ENCODE measurements at places on chromosomes 13 and 19. TPM values are rescaled to one million over a fixed set of nuclear protein-coding genes. Genes with fewer than 3 reads are reported as not detected.

GRCh38 chr13:112226320-112227002, 149.7 kb upstream of the SPACA7 start:
- no peak for DNase-seq

DNA sequence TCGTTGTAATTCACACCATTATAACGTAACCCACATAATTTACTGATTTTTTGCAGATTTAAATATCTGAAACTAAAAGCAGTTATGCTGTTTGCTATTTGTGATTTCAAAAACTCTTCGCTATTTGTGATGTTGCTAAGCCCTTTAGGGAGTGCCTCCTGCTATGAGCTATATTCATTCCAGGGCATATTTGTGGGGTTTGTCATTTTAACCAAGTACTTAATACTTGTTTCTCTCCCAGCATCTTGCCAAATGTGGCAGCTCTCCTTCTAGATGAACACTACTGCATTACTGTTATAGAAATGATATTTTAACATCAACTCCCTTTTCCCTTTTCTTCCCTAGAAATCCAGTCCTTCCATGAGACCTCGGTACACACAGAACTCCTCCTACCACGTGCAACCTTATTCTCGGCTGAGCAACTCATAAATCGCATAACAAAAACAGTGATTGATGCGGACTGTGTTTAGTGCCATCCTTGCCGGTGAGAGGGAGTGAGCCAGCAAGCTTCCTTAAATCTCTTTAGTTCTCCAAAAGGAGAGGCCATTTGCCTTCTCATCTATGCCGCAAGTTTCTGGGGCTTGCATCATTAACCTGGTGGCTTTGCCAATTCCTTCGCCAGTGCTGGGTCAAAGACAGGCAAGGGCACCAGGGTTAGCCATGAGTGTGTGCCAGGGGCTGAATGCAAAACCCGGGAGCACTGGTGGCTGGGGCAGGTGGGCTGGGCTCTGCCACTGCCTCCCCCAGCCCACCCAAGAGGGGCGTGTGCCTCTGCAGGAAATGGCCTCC, 33.4 kb downstream of the RFX2 start:
- no peak for DNase-seq

DNA sequence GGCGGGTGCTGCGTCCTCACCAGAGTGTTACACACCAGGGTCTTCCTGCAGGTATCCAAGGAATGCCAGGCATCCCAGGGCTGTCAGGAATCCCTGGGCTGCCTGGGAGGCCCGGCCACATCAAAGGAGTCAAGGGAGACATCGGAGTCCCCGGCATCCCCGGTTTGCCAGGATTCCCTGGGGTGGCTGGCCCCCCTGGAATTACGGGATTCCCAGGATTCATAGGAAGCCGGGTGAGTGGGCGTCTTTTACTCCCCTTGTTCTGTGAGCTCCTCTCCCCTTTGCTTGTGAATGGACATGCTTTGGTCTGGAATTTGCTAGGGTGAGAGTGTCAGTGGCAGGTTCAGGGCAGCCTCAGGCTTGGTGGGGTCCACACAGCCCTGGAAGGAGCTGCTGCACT, 75.9 kb downstream of the RAB20 start:
- no peak for DNase-seq

DNA sequence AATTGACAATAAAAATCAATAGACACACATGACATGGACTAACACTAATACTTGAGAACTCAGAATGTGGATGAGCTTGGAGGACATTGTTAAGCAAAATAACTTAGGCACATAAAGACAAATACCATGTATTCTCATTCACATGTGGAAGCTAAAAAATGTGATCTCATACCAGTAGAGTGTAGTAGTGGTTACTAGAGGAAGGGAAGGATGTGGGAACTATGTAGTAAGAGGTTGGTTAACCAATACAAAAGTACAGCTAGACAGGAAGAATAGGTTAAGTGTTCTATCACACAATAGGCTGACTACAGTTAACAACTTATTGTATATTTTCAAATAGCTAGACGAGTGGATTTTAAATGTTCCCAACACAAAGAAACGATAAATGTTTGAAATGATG, 415.8 kb upstream of the KLF12 start:
- no peak for DNase-seq

- no peak for DNase-seq
Measured at GRCh38 chr13:41505209-41505835, 48.0 kb downstream of the RGCC start.

- DNase-seq, result no peak
Measured at GRCh38 chr13:114313061-114313860, 1.0 kb upstream of the CHAMP1 start.

GRCh38 chr19:35195830-35196229, 32.7 kb downstream of the FAM187B start:
- no peak for DNase-seq

DNA sequence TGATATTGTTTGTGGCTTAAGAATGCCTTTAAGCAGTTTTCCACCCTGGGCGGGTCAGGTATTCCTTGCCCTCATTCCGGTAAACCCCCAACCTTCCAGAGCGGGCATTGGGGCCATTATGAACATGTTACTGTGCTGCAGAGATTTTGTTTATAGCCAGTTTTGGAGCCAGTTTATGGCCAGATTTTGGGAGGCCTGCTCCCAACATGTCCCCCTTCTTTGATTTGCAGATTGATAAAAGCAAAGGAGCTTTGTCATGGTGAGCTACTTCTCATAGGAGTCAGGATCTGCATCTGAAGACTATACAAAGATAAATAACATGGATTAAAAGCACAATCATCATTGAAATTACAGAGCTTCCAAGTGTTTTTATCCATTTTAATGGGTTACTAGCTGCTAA, 36.9 kb upstream of the ZNF562 start:
- no peak for DNase-seq

DNA sequence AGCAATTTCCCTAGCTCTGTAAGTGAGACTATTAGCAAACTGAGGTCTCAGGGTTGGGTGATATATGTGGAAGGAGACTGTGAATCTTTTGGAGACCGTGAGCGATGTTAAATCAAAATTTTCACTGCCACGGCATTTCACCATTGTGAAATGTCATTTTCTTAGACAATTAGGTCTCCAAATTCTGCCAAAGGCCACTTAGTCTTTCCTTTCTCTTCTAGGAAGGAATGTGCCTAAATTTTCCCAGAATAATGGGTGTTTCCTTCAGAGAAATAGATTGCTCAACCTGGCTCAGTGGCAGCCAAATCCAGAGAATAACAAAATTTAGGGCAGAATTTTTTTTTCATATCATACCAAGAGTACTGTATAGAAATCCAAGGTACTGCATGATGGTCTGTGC, 64.5 kb upstream of the SCEL start:
- no peak for DNase-seq

DNA sequence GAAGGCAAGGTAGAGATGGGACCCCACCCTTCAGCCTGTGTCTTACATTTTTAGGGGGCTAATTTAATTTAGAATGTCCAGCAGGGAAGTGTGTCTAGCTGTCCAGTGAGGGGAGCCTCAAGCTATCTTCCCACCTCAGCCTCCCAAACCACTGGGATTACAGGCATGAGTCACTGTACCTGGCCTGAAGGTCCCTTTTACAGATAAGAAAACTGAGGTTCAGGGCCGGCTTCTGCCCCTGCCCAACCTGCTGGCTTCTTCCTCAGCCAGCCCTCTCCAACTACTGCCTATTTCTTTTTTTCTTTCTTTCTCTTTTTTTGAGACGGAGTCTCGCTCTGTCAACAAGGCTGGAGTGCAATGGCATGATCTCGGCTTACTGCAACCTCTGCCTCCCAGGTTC, 19.4 kb upstream of the HOMER3 start:
- no peak for DNase-seq

GRCh38 chr13:41720839-41721561, 239.9 kb downstream of the VWA8 start:
- DNase-seq, result no peak

DNA sequence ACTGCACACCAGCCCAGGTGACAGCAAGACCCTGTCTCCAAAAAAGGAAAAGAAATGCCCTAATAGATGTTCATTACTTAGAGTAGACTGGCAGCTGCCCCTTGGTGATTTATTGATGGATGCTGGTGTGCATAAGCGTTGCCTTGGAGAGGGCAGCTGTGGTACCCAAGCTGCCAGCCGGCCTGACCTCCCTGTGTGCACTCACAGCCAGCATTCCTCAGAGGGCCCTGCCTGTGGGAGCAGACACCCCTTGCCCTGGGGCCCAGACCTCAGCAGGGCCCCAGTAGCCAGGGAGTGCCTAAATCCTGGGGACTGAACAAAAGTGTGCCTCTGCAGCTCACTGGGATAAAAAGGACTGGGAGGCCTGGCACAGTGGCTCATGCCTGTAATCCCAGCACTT, 7.8 kb upstream of the ACTN4 start:
- no peak for DNase-seq

DNA sequence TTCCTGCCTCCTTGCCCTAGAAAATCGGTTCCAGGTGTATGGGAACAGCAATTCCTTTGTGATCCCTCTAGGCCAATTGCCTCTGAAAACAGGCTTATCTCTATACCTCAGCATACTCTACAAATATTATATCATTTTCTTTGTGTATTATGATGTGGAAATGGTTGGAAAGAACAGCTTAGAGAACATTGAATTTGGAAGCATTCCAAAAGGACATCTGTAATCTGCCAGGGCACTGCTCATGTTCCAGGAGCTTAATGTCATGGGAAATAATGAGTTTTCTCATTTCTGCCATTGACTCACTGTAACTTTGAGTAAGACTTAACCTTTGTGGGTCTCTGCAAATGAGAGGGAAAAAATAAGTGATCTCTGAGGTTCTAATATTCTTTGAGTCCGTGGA, 147.3 kb downstream of the UFM1 start:
- no peak for DNase-seq

DNA sequence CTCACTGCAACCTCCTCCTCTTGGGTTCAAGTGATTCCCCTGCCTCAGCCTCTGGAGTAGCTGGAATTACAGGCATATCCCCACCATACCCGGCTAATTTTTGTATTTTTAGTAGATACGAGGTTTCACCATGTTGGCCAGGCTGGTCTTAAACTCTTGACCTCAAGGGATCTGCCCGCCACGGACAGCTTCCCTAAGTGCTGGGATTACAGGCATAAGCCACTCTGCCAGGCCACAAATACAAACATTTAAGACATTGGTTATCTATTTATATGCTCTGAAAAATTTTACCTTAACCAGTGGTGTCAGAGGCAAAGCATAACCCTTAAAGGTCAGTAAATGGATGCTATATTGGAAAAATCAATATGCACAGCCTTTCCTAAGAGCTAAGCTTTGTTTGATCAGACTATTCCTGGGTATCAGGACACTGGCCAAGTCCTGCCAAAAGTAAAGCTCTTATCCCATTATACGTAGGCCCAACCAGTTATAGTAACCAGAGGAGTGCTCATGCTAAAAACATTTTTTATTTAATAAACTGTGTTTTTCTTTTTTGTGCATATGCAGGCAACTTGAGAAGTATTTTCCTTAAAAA, 56.4 kb upstream of the STARD13 start:
- DNase-seq, result no peak

GRCh38 chr19:47188507-47189033, 42.4 kb downstream of the BBC3 start:
- DNase-seq, result no peak

MBD3L2 gene
- total RNA-seq, result not detected

TMEM59L gene
- 9.3 TPM for total RNA-seq

AMER2 gene
- total RNA-seq, result 49.7 TPM

Measured in A673 (cell line).